ENCODE measurements at places on chromosomes 13 and 19.

GRCh38 chr13:100438059-100438788 lies 150.4 kb downstream of the GGACT start:
- no peak for DNase-seq

DNA sequence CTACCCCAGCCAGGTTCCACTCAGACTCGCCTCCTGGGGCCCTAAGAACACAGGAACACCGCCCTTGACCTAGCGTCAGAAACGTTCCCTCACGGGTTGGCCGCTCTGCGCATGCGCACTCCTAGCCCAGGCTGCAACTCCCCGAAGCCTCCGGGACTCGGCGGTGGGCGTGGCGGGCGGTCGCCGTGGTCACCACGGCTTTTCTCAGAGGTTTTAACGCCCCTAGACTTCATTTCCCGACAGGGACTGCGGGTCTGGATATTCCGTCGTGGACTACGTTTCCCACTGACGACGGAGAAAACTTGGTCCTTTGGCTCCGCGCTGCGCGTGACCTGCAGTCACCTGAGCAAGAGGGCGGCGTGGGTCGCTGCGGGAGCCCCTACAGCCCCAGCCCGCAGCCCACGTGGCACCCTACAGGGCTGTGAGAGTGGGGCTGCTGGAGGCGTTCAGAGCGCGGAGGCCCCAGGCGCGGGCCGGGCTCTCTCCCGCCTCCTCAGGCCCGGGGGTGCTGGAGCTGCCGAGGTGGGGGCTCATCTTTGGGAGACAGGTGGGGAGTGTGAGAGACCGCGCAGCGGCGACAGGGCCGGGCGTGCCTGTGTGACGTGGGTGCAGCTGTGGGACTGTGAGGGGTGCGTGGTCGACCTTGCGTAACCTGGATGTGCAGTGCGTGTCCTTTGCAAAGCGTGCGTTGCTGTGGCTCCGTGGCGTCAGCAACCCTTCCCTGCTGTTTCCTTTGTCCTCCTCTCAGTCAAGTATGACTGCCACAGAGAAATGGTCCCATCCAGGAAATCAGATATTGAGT lies 38.0 kb upstream of the ZNF573 start:
- peak; percentile 58 for DNase-seq

GRCh38 chr13:50626101-50626547 lies 217.4 kb downstream of the DLEU7 start:
- no peak for DNase-seq

- DNase-seq: no peak
These were observed 3.1 kb downstream of the CEACAM3 start for GRCh38 chr19:41799444-41800000.

- no peak for DNase-seq
These were observed 23.1 kb upstream of the ZNF414 start for GRCh38 chr19:8537099-8537498.

DNA sequence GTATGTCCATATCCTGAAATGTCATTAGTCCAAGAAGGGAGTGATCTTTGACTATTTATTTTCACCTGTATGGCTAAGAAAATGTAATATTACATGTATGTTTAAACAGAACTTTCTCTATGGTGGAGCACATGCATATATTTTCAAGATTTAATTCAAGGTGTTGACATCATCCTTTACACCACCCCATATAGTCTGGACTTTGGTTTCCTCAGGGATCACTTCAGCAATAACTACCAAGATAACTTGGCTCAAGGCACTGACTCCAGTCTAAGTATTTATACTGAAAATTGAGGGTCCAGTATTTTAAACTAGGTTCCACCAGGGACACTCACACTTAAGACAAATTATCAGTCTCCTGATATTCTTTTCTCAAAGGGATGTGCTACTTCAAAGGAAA lies 660.6 kb downstream of the EFNB2 start:
- DNase-seq: no peak

GRCh38 chr13:100291624-100292023 lies 202.7 kb downstream of the PCCA start:
- DNase-seq: no peak

DNA sequence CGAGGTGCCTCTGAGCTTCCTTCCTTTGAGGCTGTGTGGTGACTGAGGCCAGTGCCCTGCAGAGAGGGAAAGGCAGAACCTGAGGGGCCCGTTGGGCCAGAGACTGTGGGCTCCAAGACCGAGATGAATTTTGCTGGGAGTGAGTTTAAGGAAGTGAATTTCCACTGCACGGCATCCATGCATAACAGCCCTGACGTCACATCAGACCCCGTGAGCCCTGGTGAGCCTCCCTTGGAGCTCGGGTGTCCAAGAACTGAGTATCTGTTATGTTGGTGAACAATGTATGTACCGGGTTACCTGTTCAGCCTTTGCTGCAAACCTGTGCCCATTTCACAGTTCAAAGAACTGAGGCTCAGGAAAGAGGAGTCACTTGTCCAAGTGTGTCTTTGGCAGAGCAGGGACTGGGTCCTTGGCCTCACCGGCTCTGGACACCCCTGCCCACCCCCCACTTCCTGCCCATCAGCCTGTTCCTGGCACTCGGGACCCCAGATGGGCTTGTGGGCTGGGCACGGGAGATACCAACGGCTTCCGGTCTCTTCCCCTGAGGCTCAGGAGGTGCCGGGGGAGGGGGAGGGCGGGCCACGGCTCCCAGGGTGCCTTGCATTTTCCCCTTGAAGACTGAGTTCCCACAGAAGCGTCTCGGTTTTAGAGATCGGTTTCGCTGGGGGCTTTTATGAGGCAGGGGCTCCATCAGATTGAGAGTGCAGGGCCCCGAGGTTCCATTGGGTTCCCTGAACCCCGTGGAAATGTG lies 33.7 kb downstream of the NFILZ start:
- no peak for DNase-seq

DNA sequence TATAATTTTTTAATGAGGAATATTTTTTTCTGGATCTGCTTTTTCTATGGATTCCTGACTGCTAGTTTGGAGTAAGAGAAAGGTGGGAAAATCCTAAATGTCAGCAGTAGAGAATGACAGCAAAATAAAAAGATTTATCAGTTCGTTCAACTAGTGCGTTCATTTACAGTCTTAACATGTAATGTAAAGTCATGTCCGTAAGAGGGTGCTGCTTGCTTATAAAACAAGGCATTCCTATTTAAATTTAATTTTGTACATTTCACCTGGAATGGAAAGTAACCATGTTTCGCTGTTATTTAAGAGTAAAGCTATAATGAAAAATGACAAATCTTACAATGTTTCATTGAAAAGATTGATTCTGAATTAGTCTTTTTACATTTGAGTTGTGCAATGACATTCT lies 76.6 kb downstream of the ZMYM2 start:
- DNase-seq: no peak

GRCh38 chr13:69300131-69300530 lies 807.5 kb upstream of the ATXN8OS start:
- DNase-seq: no peak

- no peak for DNase-seq
These were observed 175.7 kb downstream of the FGF9 start for GRCh38 chr13:21846605-21847004.

DNA sequence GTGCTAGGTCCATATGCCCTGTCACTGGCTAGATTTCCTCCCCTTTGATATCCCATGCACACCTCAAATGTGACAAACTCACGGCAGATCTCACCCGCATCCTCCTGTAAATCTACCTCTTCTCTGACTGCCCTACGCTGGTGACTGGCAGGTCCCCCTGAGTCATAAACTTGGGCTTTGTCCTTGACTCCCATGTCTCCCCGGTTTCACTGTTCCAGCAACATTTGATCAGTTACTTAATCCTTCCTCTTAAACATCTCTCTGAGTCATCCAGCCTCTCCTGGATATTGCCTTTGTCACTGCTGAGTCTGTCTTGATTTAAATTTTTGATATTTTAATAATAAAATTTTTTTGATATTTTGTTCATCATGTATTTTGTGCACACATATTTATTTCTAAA lies 26.5 kb downstream of the FAM216B start:
- no peak for DNase-seq

DNA sequence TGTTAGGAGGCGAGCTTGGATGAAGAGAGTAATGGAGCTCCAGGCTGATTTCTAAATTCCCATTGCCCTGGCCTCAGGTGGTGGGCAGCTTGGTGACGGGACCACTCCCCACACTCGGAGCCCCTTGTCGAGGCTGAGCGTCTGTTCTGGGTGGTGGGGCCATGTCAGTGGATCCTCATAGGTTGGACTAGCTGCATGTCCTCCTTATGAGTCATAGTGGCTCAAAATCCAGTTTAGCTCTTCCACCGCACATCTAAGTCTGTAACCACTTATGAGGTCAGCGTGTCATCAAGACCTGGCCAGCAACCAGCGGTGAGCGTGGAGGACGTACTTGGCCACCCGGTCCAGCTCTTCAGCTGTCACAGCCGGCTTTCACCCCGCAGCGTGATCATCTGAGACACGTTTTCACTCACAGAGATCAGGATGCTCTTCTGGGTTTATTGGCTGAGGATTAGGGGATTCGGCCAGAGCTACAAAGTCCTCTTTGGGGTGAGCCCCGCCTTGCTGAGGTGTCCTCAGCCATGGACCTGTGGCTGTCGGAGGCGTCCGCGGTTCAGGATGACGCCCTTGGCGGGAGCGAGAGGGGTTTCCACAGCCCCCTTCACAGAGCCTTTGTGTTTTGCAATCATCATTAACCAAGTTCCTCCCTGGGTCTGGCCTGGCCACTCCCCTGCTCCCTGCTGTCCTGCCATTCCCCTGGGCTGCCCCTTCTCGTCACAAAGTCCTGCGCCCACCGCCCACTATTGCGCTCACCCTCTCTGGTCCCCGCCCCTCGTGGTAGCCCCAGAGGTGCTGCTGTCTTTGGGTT lies 41.9 kb downstream of the ADPRHL1 start:
- no peak for DNase-seq

- peak; percentile 84 for DNase-seq
These were observed 24.1 kb upstream of the UBAC2 start for GRCh38 chr13:99176309-99177276.

GRCh38 chr19:3140667-3141038 lies 4.8 kb downstream of the GNA15 start:
- DNase-seq: no peak

- peak; percentile 41 for DNase-seq
These were observed 568 bp downstream of the POLR2I start for GRCh38 chr19:36113894-36114720.

- DNase-seq: peak; percentile 47
These were observed 2.0 kb downstream of the PTH2 start for GRCh38 chr19:49421039-49421877.

GRCh38 chr19:41377977-41378709 lies 1.8 kb downstream of the TMEM91 start:
- DNase-seq: no peak

- no peak for DNase-seq
These were observed 60.9 kb upstream of the RANBP3 start for GRCh38 chr19:6038634-6039405.

GRCh38 chr13:42997381-42997780 lies 5.3 kb upstream of the EPSTI1 start:
- no peak for DNase-seq

- DNase-seq: no peak
These were observed 61.1 kb downstream of the MAP4K1 start for GRCh38 chr19:38556521-38557174.

DNA sequence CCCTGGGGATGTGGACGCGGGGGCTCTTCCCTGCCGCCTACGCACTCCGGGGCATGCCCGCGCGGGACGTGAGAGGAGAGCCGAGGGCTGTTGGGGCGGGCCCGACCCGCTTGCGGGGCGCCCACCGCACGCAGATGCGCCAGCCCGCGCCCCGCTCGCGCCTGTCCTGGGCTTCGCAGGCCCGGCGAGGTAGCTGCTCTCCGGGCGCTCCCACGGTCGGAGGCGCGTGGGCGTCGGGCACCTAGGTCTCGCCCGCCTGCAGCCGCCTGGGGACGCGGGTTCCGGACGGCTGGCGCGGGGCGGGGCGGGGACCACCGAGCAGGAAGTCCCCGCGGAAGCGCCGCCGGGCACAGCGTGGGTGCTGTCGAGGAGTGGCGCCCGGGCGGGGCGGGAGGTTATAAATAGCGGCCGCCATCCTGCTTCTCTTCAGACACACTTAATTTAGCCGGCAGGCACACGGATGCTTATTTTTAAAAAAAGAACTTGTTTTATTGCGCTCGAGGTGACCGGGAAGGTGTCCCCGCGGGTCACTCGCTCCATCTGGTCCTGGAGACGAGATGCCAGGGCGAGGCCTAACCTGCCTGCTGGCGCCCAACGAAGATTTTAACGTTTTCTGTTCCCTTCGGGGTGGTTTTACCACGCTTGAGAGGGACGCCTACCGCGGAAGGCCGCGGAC lies 561 bp upstream of the GJA3 start:
- no peak for DNase-seq

- no peak for DNase-seq
These were observed 515.4 kb downstream of the DCT start for GRCh38 chr13:93964146-93964512.

DNA sequence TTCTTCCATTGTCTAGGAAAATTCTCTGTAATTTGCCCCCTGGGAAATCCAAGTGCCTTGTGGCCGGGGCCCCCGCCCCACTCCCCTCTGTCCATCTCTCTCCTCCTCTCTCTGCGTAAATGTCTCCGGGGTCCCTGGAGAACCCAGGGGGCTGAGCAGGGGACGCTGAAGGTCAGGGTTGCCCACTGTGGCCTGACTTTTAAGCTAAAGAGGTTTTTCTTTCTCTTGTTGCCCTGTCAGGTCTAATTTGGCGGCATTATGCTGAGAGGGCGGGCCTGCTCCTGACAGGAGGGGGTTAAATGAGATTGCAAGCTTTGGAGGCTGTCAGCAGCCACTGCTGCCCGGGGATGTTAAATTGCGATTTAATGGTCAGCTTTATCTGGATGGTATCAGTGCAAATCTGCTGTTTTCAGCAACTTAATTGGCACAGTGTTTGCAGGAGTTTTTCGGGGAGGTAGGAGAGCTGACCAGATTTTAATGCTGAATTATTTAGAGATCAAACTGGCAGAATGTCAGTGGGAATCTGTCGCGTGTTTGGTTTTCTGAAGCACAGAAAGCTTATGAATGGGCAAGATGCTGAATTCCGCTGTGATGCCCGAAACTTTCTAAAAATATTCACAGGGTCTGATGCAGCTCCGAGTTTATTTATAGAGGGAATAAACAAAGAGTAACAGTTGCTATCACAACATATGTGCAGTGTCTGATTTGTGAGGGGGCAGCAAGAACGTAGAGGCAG lies 93.2 kb upstream of the SOX1 start:
- no peak for DNase-seq

- no peak for DNase-seq
These were observed 200.6 kb downstream of the PCDH17 start for GRCh38 chr13:57832187-57832586.

GRCh38 chr19:31784671-31785101 lies 435.4 kb upstream of the TSHZ3 start:
- DNase-seq: no peak

DNA sequence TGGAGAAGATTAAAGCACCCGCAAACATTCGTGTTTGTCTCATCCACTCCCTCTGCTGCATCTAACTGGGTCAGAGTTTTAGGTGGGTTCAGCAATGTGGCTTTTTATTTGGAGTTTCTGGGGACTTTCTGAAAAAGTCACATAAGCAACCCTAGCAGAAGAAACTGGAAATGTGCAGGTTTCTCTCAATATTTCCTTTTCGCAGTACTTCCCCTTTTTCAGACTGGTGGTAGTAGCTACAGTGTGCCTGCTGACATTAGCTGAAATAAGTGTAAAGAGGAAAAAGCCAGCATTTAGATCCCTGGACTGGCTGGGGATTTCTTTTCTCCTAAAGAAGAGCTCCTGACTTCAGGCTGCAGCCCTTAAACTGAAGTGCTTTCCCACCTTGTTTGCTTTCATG lies 15.9 kb upstream of the OLFM4 start:
- no peak for DNase-seq

Measured in liver (tissue), 10 donors.